ENCODE measurements at places on chromosomes 1 and 21.
A peak's percentile ranks its signal among the peaks of the same experiment; 100 is the strongest.

DNA sequence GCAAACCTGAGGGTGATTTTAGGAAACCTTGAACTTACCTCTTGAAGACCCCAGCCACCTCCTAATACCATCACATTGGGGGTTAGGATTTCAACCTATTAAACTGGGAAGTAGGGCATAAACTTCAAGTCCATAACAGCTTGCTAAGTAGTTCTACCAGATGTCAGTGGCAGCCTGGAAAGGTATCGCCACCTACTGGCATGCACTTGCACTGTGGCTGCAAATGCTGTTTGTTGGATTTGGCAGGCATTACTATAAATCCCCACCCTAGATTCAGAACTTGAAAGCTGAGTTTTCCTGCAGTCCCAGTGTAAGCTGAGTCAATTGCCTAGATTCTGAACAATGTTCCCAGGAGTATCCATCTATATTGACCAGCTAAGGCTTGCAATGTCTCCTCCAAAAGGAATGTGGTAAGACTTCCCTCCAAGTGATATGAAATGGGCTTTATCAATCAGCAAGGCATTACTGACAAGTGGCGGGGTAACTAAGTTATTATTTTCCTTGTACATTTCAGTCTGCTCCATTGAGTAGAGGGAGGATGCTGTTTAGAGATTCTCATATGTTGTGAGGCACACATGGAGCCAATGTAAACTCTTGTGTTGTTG lies 474.5 kb downstream of the PTPRC start:
- no peak for DNase-seq

GRCh38 chr1:219041818-219042217 lies 131.9 kb upstream of the LYPLAL1 start:
- DNase-seq: no peak

- DNase-seq: no peak
Observed at GRCh38 chr1:89703469-89703868, 70.5 kb downstream of the LRRC8C start.

DNA sequence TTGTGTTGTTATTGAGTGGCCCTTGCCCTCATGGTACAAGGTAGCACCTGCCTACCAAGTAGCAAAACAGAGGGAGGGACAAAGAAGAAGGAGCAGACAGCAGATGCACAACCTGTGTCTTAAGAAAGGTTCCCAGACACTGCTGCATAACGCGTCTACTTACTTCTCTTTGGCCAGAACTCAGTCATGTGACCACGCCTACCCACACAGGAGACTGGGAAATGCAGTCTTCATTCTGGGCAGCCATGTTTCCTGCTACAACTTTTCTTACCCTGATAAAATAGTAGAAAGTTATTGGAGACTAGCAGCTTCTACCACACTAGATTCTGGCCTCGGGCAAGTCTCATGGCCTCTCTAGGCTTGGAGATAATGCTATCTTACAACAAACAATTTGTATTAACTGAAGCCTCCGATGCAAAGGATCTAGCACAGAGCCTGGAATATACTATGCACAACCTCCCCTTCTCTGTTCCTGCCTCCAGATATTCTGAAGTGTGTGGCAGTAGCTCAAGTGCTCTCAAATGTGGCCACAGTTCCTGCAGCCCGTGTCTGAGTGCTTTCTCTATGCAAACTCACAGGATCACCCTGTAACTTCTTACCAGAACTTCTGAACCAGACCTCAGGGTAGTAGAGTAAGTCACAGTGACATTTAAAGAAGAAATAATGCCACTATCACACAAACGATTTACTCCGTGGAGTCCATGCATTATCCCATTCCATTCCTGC lies 34.1 kb upstream of the BTG2 start:
- peak; percentile 60 for DNase-seq

GRCh38 chr1:176829261-176829660 lies 335.3 kb downstream of the ASTN1 start:
- DNase-seq: no peak

GRCh38 chr1:7384679-7385078 lies 386.4 kb upstream of the VAMP3 start:
- DNase-seq: no peak

DNA sequence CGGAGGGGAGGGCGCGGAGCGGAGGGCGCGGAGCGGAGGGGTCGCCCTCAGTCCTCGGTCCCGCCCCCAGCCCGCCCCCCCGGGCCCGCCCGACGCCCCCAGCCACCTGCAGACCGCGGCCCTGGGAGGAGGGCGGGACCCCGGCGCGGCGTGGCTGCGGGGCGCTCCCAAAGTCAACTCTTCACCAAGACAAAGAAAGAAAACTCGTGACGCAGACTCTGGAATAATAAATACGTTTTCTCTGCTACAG lies 1.2 kb downstream of the HES4 start:
- DNase-seq: no peak

DNA sequence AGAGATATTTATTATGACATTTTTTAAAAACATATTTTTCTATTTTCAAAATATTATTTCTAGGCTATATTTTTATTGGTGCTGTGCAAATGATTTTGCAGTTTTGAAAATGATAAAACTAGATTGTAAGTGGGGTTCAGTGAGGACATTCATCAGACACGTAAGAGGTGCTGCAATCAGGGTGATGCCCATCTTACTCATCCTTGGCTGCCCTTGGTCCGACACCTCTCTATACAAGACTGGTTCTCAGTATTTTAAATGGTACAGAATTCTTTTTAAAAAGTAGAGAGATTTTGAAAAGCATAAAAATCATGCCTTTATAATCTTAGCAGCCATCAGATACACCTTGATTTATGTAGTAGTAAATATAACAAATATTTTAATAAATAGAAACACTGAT lies 24.0 kb downstream of the HENMT1 start:
- no peak for DNase-seq

DNA sequence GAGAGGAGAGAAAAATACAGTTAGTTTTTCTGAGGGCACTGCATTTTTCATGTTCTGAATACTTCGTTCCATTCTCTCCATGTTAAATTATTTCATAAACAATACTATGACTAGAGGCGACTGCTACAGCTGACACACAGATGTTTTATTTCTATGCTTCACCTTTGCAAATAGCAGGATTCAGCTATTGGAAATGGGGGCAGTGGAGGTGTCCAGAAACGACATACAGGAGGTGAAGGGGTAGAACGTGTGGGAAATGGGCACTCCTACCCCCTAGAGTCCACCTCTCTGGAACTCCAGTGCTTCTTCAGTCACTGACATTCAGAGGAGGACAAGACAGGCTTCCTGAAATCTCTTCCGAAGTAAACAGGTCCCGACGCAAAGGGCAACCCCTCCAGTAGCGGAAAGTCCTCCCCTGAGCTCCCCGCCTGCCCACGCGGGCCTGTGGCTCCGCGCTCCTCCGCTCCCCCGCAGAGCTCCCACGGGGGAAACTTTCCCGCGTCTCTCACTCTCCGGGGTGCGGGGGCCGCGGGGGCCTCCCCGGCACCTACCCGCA lies 480 bp downstream of the DPYD start:
- peak; percentile 70 for DNase-seq

DNA sequence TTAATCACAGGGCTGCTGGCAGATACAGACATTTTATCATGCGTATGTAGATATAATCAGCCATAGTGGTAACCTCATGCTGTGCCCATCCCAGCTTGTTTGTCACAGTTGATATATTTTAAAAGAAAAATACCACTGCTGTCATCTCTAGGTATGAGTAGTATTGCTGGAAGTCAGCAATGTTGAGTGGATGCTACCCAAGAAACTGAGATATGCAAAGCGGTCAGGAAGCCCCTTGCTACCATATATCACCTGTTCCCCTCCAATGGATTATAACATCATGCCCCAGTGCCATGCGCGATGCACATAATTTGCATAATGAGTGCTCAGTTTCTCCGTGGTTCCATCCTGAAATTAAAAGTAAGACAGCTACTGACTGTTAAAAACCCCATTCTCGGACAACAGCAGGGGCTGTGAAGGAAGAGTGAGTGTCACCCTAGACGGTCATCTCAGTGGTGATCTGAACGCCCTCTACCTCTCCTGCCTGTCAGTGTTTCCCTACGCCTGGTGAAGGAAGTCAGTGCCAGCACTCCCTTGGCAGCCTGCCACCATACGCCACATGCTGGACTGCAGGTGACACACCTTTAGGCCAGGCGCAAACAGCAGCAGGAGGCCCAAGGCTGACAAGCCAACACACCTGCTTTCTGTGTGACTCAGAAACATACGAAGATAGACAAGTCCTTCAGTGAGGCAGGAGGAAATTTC lies 2.7 kb downstream of the IL10RB start:
- no peak for DNase-seq

GRCh38 chr1:31524186-31524901 lies 52.0 kb upstream of the TINAGL1 start:
- no peak for DNase-seq

DNA sequence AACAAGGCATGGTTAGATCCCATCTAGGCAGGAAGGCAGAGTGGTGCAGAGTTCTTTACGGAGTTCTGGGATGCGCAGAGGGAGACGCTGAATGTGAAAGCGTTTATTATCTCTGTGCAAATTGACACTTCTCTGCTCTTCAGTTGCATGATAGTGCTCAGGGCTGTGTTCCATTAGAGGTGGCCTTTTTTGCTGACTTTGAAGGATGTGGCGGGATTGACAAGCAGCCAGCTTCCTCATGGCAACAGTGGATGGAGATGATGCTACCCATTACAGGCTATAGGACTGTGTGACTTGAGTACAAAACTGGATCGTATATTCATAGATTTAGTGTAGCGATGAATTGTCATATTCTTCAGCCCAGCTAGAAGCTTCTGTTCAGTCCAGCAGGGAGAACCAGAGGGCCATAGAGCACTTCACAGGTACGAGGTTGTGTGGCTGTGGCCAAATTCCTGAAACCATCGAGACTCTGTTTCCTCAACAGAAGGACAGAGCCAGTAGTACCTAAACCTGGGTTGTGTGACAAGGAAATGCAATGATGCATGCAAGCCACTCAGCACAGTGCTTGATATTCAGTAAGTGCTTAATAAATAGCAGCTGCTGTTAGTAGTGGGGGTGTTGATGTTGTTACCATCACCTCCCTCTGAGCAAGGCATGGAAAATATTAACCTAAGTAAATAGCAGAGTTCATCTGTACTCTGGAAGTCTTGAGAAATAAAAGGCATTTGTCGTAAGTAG lies 430.0 kb upstream of the KAZN start:
- DNase-seq: no peak

- DNase-seq: no peak
Observed at GRCh38 chr1:182229921-182230491, 161.6 kb downstream of the GLUL start.

GRCh38 chr21:15774590-15774989 lies 44.8 kb downstream of the USP25 start:
- no peak for DNase-seq

- no peak for DNase-seq
Observed at GRCh38 chr1:18919956-18920355, 17.6 kb upstream of the ALDH4A1 start.

DNA sequence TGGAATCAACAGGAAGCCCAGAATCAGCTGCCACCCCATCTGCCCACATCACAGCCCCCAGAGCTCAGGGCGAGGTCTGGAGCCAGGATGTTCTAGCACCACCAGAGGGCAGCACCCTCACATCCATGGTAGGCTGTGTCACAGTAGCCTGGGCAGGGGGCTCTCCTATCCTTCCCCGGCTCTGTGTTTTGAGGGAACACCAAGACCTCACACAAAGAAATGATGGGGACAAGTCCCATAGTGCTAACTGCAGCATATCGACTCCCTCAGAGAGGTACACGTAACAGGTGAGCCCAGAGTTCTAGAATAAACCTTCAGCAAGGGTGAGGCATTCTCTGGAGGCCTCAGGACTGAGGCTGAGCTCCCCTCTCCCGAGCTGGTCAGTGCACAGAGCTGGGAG lies 2.3 kb upstream of the KCNC4 start:
- peak; percentile 36 for DNase-seq

DNA sequence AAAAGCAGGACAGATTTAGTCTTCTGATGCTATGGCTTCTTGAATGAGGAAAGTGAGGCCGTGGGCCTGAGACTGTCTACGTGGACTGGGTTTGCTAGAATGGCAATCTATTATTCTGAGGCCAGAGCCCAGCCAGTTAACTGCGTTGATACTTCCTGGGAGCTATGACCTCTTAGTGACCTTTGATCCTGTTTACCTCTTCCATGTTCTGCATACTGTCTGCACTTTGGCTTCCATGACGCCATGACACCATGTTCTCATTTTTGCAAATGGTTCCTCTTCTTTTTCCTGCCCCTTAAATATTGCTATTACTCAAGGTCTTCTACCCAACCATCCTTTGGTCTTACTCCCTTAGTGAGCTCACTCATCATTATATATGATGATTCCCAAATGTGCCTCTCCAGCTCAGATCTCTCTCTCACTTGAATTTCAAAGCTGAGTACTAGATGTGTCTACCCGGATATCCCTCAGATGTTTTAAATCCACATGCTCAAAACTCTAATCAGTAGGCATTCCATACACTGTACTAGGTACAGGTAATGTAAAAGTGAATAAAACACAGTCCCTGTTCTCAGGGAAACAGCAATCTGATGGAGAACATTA lies 66.1 kb upstream of the ATP1A1 start:
- no peak for DNase-seq

DNA sequence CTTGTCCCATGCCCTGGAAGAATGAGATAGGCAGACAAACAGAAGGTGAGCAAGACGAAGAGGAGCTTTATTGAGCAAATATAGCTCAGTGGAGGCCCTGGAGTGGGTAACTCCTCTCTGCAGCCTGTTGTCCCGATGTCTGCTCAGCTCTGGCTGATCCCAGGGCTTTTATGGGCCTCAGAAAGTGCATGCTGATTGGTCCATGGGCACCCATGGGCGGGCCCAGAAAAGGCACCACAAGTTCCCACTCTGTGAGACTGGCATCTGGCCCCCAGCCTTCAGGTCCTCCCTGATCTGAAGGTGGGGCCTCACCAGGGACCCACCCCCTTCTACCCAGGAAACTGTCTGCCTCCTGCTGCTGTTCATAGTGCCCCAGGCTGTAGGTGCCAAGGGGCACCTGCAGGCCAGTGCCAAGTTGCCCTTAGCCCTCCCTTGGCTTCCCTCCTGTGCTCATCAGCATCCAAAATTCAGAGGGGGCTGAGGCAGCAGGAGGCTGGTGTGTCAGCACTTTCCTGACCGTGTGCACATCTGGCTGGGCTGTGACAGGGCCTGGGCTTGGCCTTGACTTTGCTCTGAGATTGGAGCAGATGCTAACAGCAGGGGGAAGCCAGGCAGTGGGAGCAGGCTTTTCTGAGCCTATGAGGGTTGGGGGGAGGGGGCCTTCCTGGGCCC lies 35.4 kb downstream of the ACTL8 start:
- no peak for DNase-seq

GRCh38 chr1:243950166-243950565 lies 100.1 kb upstream of the AKT3 start:
- no peak for DNase-seq

- no peak for DNase-seq
Observed at GRCh38 chr21:24514081-24514733, 1093.1 kb downstream of the MRPL39 start.

- peak; percentile 47 for DNase-seq
Observed at GRCh38 chr1:156927215-156928042, 7.0 kb downstream of the LRRC71 start.

GRCh38 chr1:73770109-73770905 lies 427.7 kb downstream of the LRRIQ3 start:
- DNase-seq: no peak

GRCh38 chr21:42989816-42990650 lies 15.7 kb downstream of the PKNOX1 start:
- no peak for DNase-seq
